ENCODE measurements at places on chromosomes 3 and 15.

DNA sequence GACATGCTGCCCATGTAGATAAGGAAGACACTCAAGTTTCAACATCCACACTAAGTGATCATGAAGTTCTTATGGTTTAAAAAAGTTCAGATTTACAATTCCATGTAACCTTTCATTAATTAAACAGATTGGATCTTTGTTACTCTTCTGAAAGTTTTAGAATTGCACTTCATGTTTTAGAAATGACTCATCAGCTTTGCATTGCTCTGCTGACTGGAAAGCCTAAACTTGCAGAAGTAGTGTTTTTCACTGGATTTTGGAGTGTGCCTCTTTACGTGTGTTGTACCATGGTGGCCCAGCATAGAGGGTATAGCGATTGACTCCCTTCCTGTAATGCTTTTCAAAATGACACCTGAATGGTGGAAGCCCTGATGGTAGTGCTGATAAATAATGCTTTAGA is 157.9 kb downstream of the BBX start:
- DNase-seq: no peak

DNA sequence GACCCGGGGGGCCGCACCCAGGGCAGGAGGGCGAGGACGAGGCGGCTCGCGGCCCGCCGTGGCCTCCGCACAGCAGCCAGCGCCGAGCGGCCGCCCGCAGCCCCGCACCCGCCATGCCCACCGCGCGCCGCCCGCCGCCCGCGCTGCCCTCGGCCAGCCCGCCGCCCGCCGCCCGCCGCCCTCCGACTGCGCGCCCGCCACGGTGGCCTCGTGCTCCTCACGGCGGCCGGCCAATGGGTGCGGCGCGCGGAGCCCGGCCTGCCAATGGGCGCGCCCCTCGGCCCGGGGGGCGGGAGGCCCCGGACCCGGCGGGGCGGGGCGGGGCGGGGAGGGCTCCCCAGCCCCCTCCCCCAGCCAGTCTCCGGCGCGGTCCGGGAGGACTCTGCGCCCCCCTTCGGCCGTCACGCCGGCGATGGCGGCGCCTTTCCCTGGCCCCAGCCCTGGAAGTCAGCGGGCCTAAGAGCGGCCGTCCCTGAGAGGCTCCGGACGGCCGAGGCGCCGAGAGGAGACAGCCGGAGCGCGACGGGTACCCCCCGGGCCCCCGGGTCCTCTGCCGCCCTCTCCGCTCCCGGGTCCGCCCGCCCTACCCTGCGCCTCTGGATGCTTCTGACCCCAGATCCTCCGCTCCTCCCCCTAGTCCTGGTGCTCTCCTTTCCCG is at the start of gene NT5DC2:
TSS of gene NT5DC2 (minus strand) at position 235 of the 658 bp plus-strand sequence. CDS start at position 115, 120 bp downstream.
- DNase-seq: no peak

DNA sequence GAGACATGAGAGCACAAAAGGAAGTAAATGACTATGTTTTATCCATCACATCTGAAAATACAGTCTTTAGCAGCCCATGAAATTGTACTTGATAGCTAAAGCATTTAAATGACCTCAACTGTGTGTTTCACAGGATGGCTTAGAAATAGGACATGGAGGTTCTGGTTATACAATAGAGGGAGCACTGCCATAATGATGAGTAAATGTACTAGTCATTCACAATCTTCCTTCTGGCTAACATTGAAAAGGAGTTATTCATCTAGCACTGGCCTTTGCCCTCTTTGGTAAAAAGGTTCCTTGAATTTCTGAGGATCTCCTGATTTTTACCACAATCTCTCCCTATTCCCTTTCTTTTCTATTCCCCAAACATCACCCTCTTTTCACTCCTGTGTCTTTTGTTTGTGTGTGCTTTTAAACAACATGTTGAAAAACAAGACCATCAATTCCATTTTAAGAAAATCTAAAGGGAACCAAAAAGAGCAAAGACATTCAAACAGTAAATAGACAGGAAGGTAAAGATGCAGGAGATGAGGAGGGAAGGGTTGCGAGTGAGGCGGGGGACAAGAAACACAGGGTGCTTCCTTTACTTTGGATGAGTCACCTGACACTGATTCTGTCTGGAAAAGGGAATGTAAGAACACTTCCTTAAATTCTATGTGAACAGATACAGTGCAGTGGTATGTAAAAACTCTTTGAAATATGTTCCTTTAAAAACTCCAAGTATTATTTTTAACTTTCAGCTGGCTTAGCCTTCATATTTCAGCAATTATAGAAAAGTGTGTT is 619.0 kb downstream of the MECOM start:
- DNase-seq: no peak

DNA sequence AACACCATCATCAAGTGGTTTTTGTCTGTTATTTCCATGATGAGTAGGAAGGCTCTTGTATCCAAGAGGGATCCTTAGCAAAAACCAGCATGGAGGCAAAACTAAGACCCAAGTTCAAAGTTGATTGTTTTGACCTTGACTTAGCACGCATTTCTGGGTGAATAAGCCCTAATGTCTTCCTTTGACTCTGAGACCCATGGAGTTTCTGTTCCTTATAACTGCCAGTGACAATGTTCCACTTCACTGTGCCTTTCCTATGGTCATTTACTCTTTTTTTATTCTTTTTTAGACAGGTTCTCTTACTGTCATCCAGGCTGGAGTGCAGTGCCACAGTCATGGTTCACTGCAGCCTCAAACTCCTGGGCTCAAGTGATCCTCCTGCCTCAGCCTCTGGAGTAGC is 118.2 kb upstream of the MRPL3 start:
- no peak for DNase-seq

GRCh38 chr15:73228128-73228646 is 140.6 kb downstream of the HCN4 start:
- DNase-seq: no peak

GRCh38 chr3:73791356-73791755 is 166.6 kb upstream of the PDZRN3 start:
- DNase-seq: no peak

DNA sequence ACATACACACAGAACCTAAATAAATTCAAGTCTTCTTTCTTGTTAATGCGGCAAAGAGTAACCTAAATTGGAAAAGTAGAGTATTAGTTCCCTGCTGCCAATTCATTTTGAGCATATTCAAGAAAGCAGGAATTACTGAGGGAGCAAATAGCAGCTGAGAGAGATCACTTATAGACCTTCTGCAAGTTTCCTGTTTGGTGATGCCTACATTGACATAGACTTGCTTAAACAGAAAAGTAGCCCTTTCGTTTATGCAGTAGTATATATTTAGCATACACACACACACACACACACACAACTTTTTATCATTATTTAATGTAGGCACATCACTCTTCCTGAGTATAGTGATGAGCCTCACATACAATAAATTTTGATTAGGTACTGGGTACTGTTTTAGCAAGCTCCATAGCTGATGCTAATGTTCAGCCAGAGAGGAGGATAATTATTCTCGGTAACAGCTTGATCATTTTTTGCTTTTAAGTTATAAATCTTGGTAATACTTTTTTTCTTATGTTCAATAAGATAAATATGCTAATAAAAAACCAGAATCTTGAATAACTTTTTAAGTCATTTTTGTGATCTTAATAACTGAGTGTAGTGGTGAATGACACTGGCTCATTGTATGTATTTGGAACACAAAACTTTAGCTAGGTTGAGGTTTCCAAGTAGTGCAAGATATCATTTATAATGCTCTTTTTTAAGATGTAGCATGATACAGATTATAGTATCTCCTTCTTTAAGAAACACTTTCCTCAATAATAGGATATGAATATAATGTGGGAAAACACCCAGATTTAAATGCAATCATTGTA is 174.7 kb downstream of the MBNL1 start:
- no peak for DNase-seq

GRCh38 chr3:50324351-50325112 is 2.0 kb upstream of the HYAL2 start:
- DNase-seq: no peak

- no peak for DNase-seq
Measured at GRCh38 chr15:36160351-36160750, 419.1 kb upstream of the CDIN1 start.

GRCh38 chr15:36401586-36401966 is 177.8 kb upstream of the CDIN1 start:
- no peak for DNase-seq

- DNase-seq: no peak
Measured at GRCh38 chr3:124091716-124092115, 99.8 kb upstream of the ROPN1 start.

DNA sequence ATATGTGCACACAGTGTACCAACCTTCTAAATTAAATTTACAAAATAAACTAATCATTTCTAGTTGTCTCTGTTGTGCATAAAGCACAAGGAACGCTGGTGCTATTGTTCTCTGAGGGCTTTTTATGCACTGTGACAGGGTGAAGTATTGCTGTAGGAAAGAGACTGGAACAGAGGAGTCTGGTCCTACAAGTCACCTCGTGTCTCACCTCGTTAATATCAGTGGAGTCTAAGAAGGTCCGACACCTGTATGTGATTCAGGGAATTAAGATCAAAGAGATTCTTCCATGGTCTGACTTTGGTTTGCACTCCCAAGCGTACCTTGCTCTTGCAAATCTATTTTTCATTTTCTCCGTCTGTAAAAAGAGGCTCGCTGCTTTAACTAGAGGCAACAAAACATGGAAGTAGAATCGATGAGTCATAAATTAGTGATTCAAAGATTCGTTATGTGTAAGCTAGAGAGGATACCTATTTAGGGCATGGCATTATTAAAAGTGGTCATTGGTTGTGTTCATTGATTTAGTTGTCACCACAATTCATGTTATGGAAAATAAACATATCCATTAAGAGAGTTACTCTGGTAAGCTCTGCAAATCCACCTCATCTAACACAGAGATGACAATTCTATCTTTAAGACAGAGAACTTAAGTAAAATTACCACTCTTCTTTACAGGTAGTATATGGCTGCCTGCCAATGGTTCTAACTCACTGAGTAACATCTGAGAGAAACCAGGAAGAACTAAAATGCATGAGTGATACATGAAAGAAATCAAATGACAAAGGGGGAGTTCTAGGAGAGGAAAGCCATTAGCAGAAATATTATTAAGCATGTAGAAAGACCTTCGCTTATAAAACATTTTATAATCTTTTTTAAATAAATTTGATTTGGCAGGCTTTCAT is 219.4 kb upstream of the GBE1 start:
- no peak for DNase-seq

- no peak for DNase-seq
Measured at GRCh38 chr15:41417418-41418195, 712 bp downstream of the RTF1 start.

- DNase-seq: no peak
Measured at GRCh38 chr15:90020021-90020735, 19.1 kb downstream of the ZNF710 start.

Measured in NCI-H2081 treated with DMSO at 0.1 percent for 48 hours (cell line).